ENCODE measurements at places on chromosomes 5 and 9. TPM values are rescaled to one million over a fixed set of nuclear protein-coding genes. Genes with fewer than 3 reads are reported as not detected.

Gene LECT2
- not detected for total RNA-seq

Gene RAI14
- 83.9 TPM for total RNA-seq

Gene FABP6
- 1.4 TPM for total RNA-seq

Gene FAM169A
- total RNA-seq = 9.0 TPM

Gene RETREG1
- 13.4 TPM for total RNA-seq

Gene NKD2
- total RNA-seq = 1.3 TPM

Gene ROR2
- 28.2 TPM for total RNA-seq

Gene SPINK4
- not detected for total RNA-seq

Gene SCGB3A2
- total RNA-seq = not detected

Gene GFI1B
- total RNA-seq = 0.26 TPM

Gene SPINK7
- total RNA-seq = not detected

Gene MAP1B
- total RNA-seq = 99.2 TPM

DNA sequence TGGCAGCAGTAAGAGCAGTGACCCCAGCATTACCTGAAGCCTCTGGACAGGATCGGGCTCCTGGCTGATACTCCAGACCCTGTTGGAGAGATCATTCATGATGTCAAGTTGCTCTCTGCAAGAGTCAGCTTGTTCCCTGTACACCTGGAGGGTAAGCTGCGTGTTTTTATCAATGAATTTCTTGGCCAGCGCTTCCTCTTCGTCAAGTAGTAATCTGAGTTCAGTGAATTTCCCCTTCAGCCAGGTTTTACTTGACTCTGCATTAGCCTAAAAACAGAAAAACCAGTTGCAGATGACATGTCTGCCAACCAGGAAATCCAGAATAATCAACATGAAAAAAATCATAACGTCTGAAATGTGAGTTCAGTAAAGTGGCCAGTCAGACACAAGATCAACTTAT is 19.1 kb downstream of the TRIM14 start:
- peak; percentile 36 for DNase-seq

- DNase-seq = no peak
Measured at GRCh38 chr5:176406436-176407052, 9.8 kb downstream of the CLTB start.

- no peak for DNase-seq
Measured at GRCh38 chr9:126902210-126902609, 12.4 kb upstream of the RALGPS1 start.

DNA sequence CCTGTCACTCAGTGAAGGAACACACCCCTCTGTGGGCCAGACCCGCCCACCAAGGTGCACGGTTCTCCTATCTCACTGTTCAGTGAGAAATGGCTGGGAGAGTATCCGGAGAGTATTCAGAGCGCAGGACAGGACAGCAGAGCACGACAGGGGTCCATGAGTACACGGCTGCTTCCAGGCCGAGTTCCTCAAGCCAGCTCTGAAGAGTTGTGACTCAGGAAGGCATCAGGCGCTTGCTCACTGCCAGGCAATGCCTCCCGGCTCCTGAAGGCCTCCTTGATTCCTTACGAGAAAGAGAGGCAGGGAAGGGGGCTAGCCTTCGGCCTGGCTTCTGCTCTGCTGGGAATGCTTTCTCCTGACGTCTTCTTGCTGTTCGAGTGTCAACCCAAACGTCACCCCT is 132.1 kb upstream of the PPP1R26 start:
- no peak for DNase-seq

- DNase-seq = no peak
Measured at GRCh38 chr5:167664222-167664804, 627.1 kb upstream of the WWC1 start.

DNA sequence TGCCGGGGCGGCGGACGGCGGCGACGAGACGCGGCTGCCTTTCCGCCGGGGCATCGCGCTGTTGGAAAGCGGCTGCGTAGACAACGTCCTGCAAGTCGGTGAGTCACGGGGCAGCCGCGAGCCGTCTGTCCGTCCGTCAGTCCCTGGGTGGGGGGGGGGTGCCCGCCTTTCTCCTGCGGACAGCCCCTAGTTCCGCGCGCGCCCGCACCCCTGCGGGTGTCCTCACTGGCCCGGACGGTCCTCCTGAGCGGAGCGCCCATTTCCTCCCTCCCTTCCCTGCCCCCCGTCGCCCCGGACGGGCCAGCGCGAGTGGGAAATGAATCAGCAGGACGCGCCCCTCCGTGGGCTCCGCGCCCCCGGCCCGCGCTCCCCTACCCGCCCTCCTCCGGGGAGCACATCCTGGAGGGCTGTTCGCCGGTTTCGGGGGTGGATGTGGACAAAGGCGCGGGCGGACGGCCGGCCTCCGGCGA is 828 bp downstream of the ZSWIM6 start:
- DNase-seq = no peak

- DNase-seq = no peak
Measured at GRCh38 chr5:153445875-153446579, 44.4 kb upstream of the GRIA1 start.

DNA sequence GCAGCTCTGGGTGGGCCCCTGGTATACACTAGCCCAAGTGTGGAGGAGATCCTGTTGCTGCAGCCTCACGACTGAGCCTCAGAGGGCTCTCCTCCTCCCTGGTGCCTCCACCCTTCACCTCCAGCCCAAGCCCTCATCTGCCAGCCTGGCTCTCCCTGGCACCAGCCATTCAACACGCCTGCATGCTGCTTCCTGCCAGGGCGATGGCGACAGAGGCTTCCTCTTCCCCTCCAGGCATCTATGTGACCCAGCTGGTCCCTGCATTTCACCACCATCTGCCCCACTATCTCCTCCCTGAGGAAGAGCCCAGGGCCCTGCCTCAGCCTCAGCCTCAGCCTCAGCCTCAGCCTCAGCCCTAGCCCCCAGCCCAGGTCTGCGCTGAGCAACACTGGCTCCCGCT is 54.8 kb upstream of the ANGPTL2 start:
- DNase-seq = no peak

DNA sequence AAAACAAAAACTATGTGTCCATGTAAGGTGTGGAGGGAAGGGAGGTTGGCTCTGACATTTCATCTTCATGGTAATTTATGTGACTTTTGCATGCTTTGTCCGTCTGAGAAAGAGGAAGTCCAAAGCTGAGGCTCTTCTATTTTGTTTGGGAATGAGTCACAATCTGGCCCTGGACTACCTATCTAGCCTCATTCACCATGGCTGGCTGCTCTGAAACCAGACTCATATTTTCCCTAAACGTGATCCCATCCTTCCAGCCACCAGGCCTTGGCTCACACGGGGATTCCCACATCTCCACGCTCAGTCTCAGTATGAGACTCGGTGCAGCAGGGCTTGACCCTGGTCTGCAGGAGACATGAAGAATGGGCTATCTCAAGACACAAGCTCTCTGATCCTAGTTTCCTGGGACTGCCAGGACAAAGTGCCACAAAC is 672.8 kb downstream of the ACTL7B start:
- no peak for DNase-seq

DNA sequence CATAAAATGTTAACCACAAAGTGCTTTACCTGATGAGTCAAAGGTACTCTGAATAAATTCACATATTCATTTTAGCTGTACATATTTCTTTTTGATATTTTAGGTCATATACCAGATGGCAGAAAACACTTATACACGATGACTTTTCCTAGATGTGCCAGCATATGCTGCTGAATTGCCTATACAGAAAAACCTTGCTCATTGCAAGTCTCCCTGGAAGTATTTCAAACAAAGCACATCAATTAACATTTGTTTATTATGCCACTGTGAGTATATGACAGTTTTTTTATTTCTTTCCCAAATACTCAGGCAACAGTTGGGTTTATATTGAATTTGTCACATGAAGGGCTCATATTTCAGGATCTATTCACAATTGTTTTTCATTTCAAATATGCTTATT is 180.8 kb downstream of the TMEM232 start:
- no peak for DNase-seq

GRCh38 chr5:32329395-32329834 is 16.7 kb upstream of the MTMR12 start:
- DNase-seq = no peak

DNA sequence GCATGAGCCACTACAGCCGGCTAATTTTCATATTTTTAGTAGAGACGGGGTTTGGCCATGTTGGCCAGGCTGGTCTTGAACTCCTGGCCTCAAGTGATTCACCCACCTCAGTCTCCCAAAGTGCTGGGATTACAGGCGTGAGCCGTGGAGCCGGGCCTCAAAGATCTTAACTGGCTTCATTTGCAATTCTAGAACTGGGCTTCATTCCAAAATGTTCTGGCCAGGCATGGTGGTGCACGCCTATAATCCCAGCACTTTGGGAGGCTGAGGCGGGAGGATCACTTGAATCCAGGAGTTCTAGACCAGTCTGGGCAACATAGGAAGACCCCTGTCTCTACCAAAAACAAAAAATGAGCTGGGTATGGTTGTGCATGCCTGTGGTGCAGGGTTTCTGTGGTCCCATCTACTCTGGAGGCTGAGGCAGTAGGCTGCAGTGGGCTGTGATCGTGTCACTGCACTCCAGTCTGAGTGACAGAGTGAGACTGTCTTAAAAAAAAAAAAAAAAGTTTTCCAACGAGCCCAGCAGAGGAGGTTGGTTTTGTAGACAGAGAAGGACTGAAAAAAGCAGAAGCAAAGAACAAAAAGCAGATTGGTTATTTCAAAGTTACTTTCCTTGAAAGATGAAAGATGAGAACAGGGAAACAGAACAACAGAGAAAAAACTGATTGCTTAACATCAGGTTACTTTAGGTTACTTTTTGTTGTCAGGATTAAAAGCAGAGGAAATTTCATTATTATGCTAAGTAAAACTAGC is 78.2 kb downstream of the ANKRD55 start:
- DNase-seq = no peak

DNA sequence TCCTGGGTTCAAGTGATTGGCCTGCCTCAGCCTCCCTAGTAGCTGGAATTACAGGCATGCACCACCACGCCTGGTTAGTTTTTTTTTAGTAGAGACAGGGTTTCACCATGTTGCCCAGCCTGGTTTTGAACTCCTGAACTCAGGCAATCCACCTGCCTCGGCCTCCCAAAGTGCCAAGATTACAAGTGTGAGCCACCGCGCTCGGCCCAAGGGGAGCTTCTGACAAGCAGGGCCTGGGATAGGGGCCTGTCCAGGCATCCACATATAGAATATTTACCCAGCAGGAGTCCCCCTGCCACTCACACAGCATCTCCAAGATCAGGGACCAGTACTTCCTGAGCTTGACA is 10.1 kb downstream of the IRF1 start:
- no peak for DNase-seq

- DNase-seq = no peak
Measured at GRCh38 chr9:95815133-95815532, 60.4 kb upstream of the ERCC6L2 start.

DNA sequence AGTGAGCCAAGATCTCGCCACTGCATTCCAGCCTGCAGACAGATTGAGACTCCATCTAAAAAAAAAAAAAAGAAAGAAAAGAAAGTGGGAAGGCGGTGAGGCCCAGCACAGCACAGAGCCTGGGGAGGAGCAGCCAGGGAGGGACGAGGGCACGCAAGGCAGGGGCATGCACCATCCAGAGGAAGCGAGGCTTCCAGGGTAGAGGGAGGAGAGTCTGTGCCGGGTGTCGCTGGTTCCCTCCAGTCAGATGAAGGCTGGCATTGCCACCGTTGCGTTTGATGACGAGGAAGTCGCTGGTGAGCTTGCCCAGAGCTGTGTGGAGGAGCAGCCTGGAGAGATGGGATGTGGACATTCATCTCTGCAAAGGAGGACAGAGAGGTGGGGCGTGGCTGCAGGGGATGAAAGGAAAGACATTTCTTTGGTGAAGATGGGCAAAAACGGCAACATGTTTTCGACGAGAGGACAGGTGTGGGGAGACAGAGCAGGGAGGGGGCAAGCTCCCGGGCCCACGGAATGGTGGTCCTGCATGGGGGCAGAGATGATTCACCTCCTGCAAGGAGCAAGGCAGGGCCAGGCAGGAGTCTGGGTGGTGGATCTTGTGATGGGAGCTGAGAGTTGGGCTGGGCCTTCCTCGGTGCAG is 18.6 kb upstream of the OLFM1 start:
- no peak for DNase-seq

DNA sequence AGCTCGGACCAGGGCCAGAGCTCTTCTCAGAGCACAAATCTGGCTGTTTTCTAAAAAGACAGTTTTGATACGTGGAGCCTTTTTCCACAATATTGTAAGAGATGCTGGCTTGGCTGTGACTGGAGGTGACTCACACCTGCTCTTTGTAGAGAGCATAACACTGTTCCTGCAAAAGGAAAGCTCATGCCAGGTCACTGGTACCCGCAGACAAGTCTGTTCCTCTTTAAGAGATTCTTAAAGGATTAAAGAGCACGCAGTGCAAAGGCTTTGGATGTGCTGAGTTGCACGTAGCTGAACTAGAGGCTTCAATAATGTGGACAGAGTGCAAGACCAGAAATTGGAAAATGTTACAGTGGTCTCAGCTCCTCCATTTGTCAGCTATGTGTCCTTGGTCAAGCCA is 19.0 kb downstream of the ACTL7B start:
- no peak for DNase-seq

- DNase-seq = no peak
Measured at GRCh38 chr5:124935065-124935464, 188.6 kb upstream of the ZNF608 start.

GRCh38 chr5:137072361-137073115 is 426.6 kb downstream of the SPOCK1 start:
- no peak for DNase-seq

DNA sequence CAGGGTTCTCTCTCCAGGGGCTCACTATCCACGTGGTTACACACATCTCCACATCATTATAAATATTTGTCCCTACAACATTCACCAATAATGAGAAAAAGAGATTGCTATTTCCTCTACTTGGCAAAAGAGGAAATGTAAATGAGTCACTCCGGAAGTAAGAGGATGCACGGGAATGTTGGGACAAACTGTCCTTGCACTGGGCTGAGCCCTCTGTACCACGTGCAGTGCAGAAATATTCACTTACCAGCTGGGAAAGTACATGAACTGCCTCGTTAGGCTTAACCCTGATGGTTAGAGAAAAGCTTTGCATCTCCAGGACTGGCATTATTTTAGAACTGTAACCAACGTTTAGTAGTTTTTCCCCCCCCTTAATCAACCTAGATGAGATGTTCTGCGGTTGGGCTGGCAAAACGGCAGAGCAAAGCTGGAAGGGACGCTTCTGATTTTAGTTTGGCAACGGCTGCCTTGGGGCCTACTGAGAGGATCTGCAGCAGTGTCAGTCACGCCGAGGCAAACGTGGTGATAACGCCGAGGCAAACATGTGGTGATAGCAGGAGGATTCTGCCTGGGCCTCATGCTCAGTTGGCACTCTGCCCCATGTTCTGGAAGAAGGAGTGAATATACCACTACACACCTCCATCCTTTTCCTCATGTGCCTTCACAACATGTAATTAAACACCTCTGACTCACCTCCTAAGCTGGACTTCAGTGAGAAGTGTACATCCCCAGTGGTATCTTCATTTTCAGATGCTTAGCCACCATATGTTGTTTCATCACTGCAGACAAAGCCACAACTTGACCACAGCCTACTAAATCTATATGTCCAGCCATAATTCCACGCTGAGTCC is 661.4 kb upstream of the KLF4 start:
- no peak for DNase-seq

- no peak for DNase-seq
Measured at GRCh38 chr9:130193531-130194377, 21.6 kb downstream of the NCS1 start.

GRCh38 chr5:100697970-100698369 is 162.8 kb downstream of the FAM174A start:
- no peak for DNase-seq

GRCh38 chr5:58746321-58746720 is 163.4 kb downstream of the RAB3C start:
- no peak for DNase-seq

GRCh38 chr9:122355336-122355875 is 15.4 kb upstream of the PTGS1 start:
- no peak for DNase-seq

- DNase-seq = no peak
Measured at GRCh38 chr9:2414465-2414864, 207.1 kb upstream of the VLDLR start.
